ENCODE measurements at places on chromosomes 7 and 10. TPM values are rescaled to one million over a fixed set of nuclear protein-coding genes. Genes with fewer than 3 reads are reported as not detected.

ANXA8 gene
- total RNA-seq = 29.4 TPM

IKZF1 gene
- 21.3 TPM for total RNA-seq

SYCE1 gene
- 3.9 TPM for total RNA-seq

STEAP4 gene
- total RNA-seq = 49.3 TPM

PTPRZ1 gene
- total RNA-seq = 32.1 TPM

GPR85 gene
- total RNA-seq = 1.6 TPM

TMEM196 gene
- total RNA-seq = not detected

SLIT1 gene
- 0.44 TPM for total RNA-seq

GIMAP5 gene
- 18.7 TPM for total RNA-seq

STK31 gene
- total RNA-seq = 0.64 TPM

Measured in breast epithelium (tissue), 4 donors.